Ureter (tissue), 1 donor: ENCODE measurements at places on chromosomes 6 and 20. TPM values are rescaled to one million over a fixed set of nuclear protein-coding genes. Genes with fewer than 3 reads are reported as not detected.

The SLC12A5 gene
- not detected for total RNA-seq

- DNase-seq = no peak
Measured at GRCh38 chr20:41255655-41256054, 61.9 kb downstream of the ZHX3 start.

- DNase-seq = no peak
Measured at GRCh38 chr20:61135968-61136367, 116.1 kb upstream of the CDH4 start.

The LTB gene
- total RNA-seq = 0.42 TPM

DNA sequence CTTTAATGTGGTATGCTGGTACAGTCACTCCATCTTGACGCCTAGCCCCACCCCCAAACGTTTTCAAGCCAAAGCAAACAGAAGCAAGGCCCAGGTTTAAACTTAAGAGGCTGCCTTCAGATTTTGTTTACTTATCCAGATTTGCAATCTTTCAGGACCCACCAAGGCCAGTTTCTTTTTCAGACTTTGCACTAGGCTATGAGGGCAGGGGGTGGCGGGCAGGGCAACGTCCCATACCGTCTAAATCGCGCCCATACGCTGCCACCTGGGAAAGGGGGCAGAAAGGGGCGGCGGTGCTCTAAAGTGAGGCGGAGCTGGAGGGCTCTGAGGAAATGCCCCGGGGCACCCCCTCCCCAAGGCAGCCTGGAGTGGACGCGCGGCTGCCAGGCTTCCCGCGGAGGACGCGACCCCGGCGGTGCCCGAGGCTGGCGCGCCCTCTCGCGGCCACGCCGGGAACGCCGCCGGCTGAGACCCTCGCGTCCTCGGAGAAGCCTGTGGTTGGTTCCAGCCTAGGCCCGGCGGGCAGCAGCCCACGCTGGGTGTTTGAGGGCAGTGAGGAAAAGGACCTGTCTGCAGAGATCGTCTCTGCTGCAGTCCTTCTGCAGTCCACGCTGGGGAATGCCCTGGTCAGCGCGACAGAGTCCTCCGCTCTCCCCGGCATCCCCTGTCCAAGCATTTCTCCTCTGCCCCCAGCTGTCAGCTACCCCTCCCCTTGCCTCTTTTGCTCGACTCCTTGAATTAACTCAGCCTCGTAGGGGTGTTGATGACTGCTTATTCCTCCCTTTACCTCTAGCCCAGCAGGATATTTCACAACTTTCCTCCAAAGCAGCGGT lies 129.2 kb upstream of the PRND start:
- no peak for DNase-seq

The IP6K3 gene
- total RNA-seq = 2.6 TPM

GRCh38 chr20:51378171-51378928 lies 164.2 kb downstream of the NFATC2 start:
- DNase-seq = no peak

- DNase-seq = no peak
Measured at GRCh38 chr20:6213311-6213710, 90.5 kb upstream of the FERMT1 start.

DNA sequence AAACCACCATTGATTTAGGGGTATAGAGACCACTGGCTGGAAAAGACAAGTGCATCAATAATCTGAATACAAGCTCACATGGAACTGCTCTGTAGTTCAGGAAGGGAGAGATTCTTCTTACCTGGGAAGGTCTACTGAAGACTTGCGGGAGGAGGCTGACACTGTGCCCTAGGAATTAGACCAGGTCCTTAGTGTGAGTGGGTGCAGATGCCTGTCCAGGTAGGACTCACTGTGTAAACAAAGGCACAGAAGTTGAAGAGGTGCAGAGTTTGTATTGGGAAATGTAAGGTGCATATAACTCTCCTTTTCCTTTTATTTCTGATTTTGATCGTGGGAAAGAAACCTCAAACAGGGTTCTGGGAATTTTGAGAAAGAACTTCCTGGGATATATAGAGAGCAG lies 66.8 kb downstream of the DAAM2 start:
- DNase-seq = no peak

- DNase-seq = peak; percentile 55
Measured at GRCh38 chr20:24160563-24161281, 172.1 kb upstream of the GGTLC1 start.

The MKKS gene
- total RNA-seq = 16.7 TPM

DNA sequence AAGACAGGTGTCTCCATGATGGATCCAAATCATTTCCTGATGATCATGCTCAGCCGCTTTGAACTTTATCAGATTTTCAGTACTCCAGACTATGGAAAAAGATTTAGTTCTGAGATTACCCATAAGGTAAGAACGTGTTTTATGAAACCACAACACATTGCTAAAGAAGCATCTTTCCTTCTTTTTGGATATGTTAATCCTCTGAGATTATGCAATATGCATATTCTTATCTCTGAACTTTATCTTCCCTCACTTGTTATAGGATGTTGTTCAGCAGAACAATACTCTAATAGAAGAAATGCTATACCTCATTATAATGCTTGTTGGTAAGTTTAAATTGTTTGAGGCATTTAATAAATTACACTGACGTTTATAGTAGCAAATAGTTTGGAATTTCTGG lies 78.2 kb downstream of the PRPH2 start:
- no peak for DNase-seq

DNA sequence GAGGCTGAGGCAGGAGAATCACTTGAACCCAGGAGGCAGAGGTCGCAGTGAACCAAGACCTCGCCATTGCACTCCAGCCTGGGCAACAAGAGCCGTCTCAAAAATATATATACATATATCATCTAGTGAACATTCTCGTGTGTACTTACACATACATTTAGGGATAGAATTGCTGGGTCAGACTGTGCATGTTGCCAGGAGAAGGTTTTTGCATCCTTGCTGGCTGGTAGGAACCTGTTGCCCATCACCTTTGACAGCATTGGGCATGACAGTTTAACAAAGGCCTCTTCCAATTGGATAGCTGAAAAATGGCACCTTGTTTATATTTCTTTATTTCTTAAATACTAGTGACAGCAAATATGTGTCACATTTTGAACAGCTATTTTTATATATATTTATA lies 5.4 kb downstream of the AAR2 start:
- DNase-seq = no peak

GRCh38 chr6:96876886-96877545 lies 20.7 kb downstream of the NDUFAF4 start:
- DNase-seq = no peak

- DNase-seq = no peak
Measured at GRCh38 chr20:24211972-24212371, 223.4 kb upstream of the GGTLC1 start.

GRCh38 chr20:50520222-50520880 lies 10.2 kb downstream of the PTPN1 start:
- DNase-seq = no peak

DNA sequence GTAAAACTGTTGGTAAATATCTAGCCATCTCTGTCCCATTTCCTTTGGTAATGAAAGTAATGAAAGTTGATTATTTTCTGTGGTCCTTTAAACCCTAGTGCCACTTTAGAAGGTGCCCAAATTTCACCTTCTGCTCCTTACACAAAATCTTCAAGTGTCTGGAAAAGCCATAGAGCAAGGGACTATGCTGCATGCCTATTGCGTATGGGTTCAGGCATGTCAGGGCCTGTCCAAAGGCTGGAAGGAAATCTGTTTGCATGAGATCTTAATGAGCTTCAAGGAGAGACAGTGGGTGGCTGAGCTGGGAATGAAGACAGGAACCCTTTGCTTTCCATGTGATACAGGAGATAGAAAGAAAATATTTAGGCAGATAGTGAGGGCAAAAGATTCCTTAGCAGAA lies 66.6 kb upstream of the CCN6 start:
- peak; percentile 54 for DNase-seq

- DNase-seq = no peak
Measured at GRCh38 chr6:11092668-11093375, 812 bp upstream of the SMIM13 start.

DNA sequence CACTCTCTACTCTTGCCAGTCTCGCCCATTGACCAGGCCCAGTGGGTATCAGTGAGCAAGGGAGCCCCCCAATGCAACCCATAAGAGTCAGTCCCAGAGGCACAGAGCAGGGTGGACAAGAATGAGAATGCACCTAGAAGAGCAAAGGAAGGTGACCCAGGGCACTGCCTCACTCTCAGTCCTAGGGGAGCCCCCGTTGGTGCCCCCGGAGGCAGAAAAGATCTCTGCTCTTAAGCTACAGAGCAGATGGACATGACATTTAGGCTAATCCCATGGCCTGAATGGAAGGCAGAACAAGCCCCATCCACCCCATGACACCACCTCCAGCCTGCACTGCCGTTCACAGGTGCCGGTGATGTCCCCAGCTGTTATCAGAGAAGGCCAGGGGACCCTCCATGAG lies 50.7 kb upstream of the PLEKHG1 start:
- no peak for DNase-seq
